NT2/D1 (cell line): ENCODE measurements at places on chromosomes 2 and 18.
A peak's percentile ranks its signal among the peaks of the same experiment; 100 is the strongest.

- DNase-seq, result no peak
These were observed 99.6 kb downstream of the MAP3K20 start for GRCh38 chr2:173175222-173175621.

DNA sequence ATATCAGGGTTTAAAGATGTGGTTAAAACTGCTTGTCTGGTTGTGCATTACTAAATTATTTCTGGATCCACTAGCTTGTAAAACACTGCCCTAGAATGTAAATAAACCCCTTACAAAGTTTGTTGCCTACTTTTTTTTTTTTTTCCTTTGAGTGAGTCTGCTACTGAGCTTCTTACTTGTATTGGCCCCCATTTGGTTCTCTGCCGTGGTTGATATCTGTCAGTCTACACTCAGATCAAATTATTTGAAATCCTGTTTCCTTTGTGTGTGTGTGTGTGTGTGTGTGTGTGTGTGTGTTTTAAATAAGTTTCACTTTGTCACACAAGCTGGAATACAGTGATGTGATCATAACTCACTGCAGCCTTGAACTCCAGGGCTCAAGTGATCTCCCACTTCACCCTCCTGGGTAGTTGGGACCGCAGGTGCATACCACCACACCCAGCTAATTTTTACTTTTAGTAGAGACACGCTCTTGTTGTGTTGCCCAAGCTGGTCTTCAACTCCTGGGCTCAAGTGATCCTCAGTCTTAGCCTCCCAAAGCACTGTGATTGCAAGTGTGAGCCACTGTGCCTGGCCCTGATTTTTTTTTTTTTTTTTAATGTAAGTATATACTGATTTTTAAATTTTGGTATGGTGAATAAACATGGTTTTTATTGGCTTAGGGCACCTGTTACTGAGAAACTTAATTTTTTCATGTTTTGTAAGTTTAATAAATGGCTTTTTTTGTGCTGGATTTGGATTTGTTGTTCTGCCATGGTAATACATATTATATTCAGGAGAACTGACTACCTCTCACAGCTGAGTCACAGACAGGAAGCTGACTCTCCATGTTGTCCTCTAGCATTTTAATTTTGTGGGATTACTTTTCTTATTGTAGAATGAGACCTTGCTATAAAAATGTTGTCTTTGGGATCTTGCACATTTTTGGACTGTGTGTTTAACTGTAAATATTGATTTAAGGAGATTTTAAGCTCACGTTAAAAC is 48.5 kb downstream of the MAP4K4 start:
- no peak for DNase-seq

GRCh38 chr18:63140038-63140450 is 179.5 kb downstream of the BCL2 start:
- no peak for DNase-seq

GRCh38 chr2:25187729-25188350 is 19.5 kb upstream of the POMC start:
- DNase-seq, result no peak

DNA sequence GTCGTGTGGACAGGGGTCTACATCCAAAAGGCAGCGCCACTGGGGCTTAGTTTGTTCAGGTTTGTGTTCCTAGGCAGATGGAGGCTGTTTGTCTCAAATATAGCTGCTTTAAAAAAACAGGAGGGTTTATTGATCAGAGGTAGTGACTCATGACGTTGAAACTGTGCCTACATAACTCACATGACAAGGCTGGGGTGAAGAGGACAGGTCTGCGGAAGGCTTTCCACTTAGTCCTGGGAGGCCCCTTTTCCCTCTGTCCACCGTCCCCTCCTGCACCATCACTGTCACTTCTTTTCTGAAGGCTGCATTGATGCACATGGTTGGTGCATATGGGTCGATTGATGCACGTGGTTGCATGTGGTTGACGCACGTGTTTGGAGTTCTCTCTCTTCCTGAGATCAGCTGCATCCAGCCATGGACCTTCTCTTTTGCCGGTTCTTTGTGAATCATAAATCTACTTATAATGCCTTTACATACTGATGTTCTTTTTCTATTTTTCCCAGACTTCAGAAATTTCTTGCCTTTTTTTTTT is 10.9 kb downstream of the SH3RF3 start:
- no peak for DNase-seq

- DNase-seq, result peak; percentile 58
These were observed 96.4 kb downstream of the RTP5 start for GRCh38 chr2:241965931-241966412.
